ENCODE measurements at places on chromosomes 7 and 10.

DNA sequence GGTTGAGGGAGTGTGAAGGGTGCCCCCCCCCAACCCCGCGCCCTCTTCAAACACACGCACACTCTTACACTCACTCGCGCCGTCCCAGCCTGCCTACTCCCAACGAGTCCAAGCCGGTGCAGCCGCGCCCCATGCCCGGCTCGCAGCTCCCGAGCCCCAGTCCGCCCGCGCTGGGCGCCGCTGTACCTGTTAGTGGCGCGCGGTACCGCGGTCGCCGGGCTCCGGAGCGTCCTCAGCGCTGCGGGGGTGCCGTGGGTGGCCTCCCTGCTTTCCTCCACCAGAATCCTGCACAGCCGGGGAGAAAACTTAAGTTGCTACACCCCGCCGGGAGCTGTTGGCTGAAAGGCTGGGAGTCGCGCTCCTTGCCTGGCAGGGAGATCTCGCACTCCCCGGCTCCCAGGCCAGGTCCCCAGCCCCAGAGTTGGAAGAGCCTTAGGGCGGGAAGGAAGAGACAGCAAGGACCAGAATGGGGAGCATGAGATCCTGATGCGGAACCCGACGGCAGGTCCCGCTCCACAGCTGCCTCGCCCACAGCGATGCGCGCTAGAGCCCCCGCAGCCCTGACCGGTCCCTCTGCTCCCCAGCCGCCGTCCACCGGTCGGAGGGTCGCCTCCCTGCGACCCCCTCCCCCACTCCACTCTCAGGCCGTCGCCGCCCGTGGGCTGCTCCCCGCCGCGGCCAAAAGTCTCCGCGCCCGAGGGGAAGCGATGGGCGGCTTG, 863 bp downstream of the ST8SIA6 start:
- no peak overlapping the region for H3K27ac ChIP-seq
- H3K4me1 ChIP-seq = peaks cover 21% of the 10 kb centered on the region
- H3K4me3 ChIP-seq = no peak overlapping the region
- H3K36me3 ChIP-seq = no peaks in the 10 kb centered on the region
- no peak for DNase-seq
- H3K27me3 ChIP-seq = peaks cover 26% of the 10 kb centered on the region

GRCh38 chr10:87552248-87552929, 47.7 kb downstream of the MINPP1 start:
- H3K36me3 ChIP-seq = peaks cover 16% of the 10 kb centered on the region
- no peaks in the 10 kb centered on the region for H3K27me3 ChIP-seq
- DNase-seq = no peak

DNA sequence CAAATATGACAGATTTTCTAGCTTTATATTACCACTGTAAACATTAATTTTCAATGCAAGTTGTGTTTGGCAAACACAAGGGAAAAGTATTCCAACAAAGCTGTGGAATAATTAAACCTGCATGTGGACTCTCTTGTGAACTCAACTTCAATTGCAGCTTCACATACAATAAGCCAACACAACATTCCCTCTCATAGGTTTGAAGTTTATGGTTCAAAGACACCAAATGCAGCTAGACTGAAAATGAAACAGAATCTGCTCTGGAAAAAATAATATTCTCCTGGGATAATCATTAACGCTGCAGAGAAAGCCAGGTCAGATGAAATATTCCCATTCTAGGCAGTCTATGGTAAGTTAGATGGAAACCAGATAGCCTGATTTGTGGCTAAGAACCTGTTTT, 105.8 kb upstream of the VIPR2 start:
- no peak overlapping the region for H3K27ac ChIP-seq
- no peaks in the 10 kb centered on the region for H3K36me3 ChIP-seq
- no peak for DNase-seq
- H3K4me1 ChIP-seq = no peaks in the 10 kb centered on the region

DNA sequence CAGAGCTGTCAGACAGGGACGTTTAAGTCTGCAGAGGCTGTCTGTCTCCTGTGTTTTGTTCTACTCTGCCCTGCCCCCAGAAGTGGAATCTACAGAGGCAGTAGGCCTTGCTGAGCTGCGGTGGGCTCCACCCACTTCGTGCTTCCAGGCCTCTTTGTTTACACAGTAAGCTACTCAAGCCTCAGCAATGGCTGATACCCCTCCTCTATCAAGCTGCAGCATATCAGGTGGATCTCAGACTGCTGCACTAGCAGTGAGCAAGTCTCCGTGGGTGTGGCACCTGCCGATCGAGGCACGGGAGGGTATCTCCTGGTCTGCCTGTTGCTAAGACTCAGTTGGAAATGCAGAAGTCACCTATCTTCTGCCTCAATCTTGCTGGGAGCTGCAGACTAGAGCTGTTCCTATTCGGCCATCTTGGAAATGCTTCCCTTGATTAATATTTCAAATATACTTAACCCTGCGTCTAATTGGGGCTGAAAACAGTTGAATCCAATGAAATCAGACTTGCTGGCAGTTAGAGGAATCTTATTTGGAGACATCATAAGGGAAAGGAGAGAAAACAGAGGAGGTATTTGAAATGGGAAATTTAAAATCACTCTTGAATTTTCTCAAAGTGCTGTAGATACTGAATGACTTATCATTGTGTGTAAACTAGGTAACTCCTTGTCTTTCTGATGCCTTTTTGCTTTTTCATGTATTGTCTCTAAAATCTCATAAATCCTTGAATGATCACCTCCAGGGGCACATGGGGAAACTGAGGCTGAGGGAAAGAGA, 13.8 kb upstream of the CYP3A5 start:
- no peaks in the 10 kb centered on the region for H3K4me1 ChIP-seq
- H3K27me3 ChIP-seq = no peaks in the 10 kb centered on the region
- no peak for DNase-seq
- H3K27ac ChIP-seq = no peak overlapping the region
- no peak overlapping the region for H3K4me3 ChIP-seq

- no peaks in the 10 kb centered on the region for H3K27me3 ChIP-seq
- no peak overlapping the region for H3K4me3 ChIP-seq
- no peaks in the 10 kb centered on the region for H3K36me3 ChIP-seq
Observed at GRCh38 chr10:109430043-109430760, 493.1 kb downstream of the XPNPEP1 start.

DNA sequence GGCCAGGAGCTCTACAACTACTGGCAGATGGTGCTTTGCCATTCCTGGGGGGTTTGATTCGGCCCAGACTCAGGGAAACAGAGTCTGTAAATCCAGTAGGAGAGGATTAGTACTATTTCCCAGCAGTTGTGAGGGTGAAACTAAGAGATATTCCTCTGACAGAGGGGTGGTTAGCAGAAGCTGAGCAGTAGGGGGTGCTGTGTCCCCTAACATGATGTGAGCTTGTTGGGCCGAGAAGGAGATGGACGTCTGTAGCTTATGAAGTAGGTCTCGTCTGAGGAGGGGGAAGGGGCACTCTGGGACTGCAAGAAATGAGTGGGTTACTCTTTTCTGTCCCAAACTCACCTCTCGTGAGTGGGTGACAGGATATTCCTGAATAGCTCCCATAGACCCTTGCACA, 179.2 kb upstream of the MBL2 start:
- no peaks in the 10 kb centered on the region for H3K27me3 ChIP-seq
- no peaks in the 10 kb centered on the region for H3K36me3 ChIP-seq
- no peak overlapping the region for H3K27ac ChIP-seq
- H3K4me1 ChIP-seq = no peaks in the 10 kb centered on the region

GRCh38 chr10:75014516-75015230, 96.8 kb upstream of the SAMD8 start:
- H3K27me3 ChIP-seq = no peaks in the 10 kb centered on the region
- no peak overlapping the region for H3K27ac ChIP-seq
- H3K4me1 ChIP-seq = peaks cover 40% of the 10 kb centered on the region
- DNase-seq = peak; percentile 60
- H3K36me3 ChIP-seq = peaks cover 15% of the 10 kb centered on the region

GRCh38 chr7:157875230-157876179, 538.7 kb downstream of the DNAJB6 start:
- H3K4me1 ChIP-seq = no peaks in the 10 kb centered on the region
- no peak overlapping the region for H3K4me3 ChIP-seq
- no peaks in the 10 kb centered on the region for H3K27me3 ChIP-seq
- H3K27ac ChIP-seq = no peak overlapping the region
- no peaks in the 10 kb centered on the region for H3K36me3 ChIP-seq
